ENCODE measurements at places on chromosomes 11 and 22.
A peak's percentile ranks its signal among the peaks of the same experiment; 100 is the strongest.

DNA sequence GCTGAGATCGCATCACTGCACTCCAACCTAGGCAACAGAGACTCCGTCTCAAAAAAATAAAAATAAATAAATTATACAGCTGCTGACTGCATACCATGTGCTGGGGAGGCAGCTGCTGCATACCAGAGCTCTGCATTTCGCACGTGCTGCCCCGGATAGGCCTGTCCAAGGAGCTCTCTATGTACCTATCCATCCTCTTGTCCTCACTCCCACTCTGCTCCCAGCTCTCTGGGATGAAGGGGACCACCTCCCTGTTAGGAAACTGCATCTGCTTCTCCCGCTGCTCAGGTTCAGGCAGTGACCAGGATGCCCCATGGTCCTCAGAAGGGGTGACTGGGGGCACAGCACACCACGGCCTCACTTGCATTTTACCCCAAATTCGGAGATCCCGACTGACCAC lies 302.3 kb downstream of the BRD1 start:
- H3K4me1 ChIP-seq: no peaks in the 10 kb centered on the region
- H3K4me3 ChIP-seq: no peak overlapping the region
- DNase-seq: no peak
- no peak overlapping the region for H3K27ac ChIP-seq
- no peaks in the 10 kb centered on the region for H3K36me3 ChIP-seq

GRCh38 chr11:640021-640706 lies 3.1 kb downstream of the DRD4 start:
- no peak for DNase-seq
- no peak overlapping the region for H3K4me3 ChIP-seq
- H3K4me1 ChIP-seq: no peaks in the 10 kb centered on the region
- H3K36me3 ChIP-seq: peaks cover 3% of the 10 kb centered on the region
- no peak overlapping the region for H3K27ac ChIP-seq

GRCh38 chr11:102318469-102318868 lies 1.2 kb downstream of the BIRC3 start:
- no peaks in the 10 kb centered on the region for H3K27me3 ChIP-seq
- H3K36me3 ChIP-seq: no peaks in the 10 kb centered on the region
- no peaks in the 10 kb centered on the region for H3K4me1 ChIP-seq
- DNase-seq: no peak
- no peak overlapping the region for H3K27ac ChIP-seq
- H3K4me3 ChIP-seq: no peak overlapping the region

DNA sequence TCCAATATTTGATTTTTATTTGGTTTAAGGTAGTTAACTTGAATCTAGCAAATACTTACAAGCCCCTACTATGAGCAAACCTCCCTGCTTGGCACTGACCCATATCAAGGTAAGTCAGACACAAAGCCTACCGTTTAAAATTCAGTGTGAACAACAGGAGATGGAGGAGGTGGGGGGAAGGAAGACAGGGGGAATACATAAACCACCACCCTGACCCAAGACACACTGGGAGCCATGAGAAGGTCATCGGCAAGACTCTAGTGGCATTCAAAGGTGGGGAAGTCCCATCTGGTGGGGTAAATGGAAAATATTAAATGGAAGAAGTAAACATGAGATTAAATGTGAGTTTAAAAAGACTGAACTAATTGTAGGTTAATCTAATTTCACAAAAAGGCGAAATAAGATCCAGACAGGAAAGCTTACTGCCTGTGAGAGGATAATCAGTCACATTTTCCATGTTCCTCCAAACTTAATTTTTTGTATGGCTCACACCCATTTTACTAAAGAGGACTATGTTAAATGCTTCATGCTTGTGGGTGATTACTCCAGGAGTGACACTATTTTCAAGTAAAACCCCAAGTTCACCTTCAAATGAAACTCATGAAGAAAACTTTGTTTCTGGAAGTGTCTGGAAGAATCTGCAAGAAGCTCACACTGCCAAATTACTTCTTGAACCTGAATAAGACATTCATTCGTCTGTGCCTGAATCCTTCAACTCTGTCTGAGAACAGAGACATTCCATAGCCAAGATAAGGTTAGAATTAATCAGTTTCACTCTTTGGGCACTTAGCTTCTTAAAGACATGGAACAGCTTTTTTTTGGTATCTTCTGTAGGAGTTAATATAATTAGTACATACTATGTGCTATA lies 51.7 kb downstream of the PITPNB start:
- no peak overlapping the region for H3K4me3 ChIP-seq
- H3K27me3 ChIP-seq: no peaks in the 10 kb centered on the region
- peak overlapping the region; percentile 48 for H3K27ac ChIP-seq
- no peak for DNase-seq
- H3K36me3 ChIP-seq: no peaks in the 10 kb centered on the region

- no peaks in the 10 kb centered on the region for H3K4me1 ChIP-seq
- H3K36me3 ChIP-seq: no peaks in the 10 kb centered on the region
- H3K4me3 ChIP-seq: no peak overlapping the region
- H3K27me3 ChIP-seq: no peaks in the 10 kb centered on the region
- H3K27ac ChIP-seq: no peak overlapping the region
These were observed 77.9 kb upstream of the PITPNB start for GRCh38 chr22:27996981-27997380.
